ENCODE measurements at places on chromosomes 12 and 14.

GRCh38 chr12:12116677-12117076 lies 45.9 kb downstream of the BCL2L14 start:
- DNase-seq = no peak

DNA sequence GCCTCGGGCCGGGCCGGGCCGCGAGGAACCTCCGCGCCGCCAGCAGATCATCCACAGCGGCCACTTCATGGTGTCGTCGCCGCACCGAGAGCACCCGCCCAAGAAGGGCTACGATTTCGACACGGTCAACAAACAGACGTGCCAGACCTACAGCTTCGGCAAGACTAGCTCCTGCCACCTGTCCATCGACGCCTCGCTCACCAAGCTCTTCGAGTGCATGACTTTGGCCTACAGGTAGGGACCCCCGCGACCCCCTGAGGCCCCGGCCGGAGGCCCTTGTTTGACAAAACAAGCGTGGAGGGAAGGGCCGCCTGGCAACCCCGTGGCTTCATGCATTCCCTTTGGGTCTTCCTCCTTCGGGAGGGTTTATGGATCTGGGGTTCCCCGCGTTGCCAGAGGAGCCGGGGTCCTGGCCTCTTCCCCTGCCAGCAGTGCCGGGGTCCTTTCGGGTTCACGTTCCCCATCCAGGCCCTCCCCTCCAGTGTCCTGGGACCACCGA lies 526 bp downstream of the MLXIP start:
- DNase-seq = no peak

GRCh38 chr12:99960311-99960710 lies 24.4 kb downstream of the ANKS1B start:
- no peak for DNase-seq

GRCh38 chr12:99598785-99599184 lies 48.8 kb upstream of the GARIN6 start:
- no peak for DNase-seq

DNA sequence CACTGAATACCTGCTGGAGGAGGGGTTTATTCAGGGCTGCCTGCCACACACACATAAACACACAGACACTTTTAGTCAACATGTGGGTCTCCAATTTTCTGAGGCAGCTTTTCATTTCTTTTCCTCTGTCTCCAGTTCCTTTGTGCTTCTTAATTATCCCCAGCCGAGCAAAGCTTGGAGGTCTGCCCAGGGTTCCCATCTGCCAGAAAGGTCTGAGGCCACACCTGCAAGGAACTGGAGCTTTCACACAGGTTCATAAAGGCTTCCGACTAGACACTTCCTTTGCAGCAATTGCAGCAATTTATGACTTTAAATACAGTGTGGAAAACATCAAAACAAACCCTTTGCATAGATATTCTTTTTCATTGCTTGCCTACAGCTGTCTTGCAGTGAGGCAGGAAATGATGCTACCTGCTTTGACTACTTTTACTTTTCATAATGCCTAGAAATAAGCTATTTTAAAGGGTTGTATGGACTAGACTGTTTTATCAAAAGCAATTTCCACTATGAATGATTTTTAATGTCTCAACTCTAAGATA lies 1318.9 kb downstream of the AACS start:
- no peak for DNase-seq

DNA sequence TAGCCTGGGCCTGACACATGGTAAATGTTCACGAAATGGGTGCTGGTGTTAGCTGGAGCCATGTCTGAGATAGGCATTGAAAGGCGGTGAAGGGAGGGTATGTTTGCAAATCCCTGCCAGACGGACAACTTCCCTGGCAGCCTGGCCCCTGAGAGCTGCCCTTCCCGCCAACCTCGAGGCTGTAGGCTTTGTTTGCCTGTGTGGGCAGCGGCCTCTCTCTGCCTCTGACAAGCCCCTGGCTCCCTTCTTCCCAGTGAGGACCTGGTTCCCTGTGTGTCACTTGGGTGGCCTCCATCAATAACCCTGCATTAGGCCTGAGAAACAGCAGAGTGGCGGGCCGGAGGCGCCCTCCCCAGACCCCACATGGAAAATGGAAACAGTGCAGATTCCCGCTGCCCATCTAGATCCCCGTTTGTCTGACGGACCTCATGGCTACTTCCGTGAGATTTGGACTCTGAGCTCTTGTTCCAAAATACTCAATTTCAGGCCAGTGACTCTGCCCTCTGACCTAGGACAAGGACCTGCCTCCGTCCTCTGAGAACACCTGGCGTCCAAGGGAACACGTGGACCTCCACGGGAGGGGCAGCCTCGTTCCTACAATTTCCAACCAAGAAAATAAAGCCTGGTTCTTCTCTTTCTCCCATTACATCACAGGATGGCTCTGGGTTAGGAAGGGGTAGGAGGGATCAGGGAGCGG lies 325.5 kb downstream of the DPF3 start:
- no peak for DNase-seq

GRCh38 chr12:111650912-111651311 lies 34.8 kb downstream of the BRAP start:
- no peak for DNase-seq

DNA sequence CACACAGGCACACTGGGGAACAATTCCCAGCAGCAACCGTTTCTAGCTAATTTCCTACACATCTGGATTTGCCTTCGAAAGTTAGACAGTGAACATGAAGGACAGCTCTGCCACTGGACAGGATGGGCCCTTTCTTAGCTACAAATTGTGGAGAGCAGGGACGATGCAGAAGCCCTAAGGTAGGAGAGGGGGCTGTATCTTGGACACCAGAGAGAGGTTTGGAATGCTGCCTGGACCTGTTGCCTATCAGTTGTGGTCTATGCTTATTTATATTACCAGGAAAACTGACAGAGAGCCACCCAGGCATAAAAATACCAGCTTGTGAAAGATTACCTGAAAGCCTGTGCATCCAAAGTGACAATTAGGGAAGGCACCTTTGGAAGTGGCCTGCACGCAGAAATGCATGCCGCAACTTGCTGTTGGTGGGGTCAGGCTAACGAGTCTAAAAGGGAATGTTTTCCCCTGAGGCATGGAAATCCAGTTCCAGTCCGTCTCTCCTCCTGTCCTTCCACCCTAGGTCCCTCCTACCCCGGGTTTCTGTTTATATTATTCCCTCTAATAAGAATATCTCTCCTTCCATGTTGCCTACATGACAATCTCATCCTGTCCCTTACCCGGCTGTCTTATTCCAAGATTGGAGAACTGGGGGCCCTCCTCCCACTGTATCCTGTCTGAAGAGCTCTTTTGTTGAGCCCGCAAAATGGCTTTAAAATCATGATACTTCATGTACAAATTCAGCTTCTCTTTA lies 60.2 kb downstream of the MDM2 start:
- no peak for DNase-seq

GRCh38 chr12:9759694-9760093 lies 1.0 kb downstream of the CD69 start:
- no peak for DNase-seq

- no peak for DNase-seq
These were observed 194.8 kb upstream of the SEL1L start for GRCh38 chr14:81728447-81728846.

DNA sequence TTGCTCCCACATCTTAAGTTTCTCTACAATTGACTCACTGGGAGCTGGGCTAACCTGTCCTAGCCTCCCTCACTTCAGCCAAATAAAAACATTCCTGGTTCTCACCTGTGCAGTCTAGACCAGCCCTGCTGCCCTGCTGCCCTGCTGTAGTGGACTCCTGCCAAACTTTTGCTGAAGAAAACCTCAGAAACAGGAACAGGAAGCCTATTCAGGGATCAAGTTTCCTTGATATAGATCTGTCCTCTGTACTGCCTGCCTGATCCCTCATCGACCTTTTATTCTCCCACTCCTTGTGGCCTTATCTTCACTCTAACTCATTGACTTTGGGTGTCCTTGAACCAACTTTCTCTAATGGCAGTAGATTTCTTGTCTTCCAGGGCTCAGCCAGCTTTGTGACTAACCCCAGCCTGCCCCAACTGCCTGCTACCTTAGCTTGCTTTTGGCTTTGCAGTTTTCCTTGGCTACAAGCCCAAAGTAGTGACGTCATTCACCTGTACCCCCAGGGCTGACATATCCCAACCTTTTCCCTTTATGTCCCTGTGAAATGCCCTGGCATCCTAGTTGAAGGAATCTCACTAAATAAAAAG lies 234.8 kb downstream of the DUSP6 start:
- DNase-seq = no peak

DNA sequence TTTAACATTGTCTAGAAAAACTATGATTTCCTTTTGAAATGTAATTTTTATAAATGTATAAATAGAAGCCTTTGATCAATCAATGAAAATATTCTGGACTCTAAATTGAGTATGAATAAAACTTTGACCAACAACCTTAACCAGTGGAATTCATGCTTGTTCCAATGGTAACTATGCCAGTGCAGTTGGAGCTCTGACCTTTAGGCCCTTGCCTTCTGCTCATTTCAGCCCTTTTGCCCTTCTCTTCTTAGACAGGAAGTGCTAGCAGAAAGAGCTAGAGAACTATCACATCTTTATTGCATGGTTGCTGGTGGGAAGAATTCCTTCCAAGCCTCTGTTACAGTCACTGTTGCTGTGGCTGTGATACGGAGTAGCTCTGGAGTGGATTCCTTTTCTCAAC lies 39.7 kb downstream of the TTC8 start:
- DNase-seq = no peak

- DNase-seq = no peak
These were observed 26.6 kb downstream of the DDX24 start for GRCh38 chr14:94054401-94054800.

- no peak for DNase-seq
These were observed 8.1 kb downstream of the CORO1C start for GRCh38 chr12:108722992-108723766.

DNA sequence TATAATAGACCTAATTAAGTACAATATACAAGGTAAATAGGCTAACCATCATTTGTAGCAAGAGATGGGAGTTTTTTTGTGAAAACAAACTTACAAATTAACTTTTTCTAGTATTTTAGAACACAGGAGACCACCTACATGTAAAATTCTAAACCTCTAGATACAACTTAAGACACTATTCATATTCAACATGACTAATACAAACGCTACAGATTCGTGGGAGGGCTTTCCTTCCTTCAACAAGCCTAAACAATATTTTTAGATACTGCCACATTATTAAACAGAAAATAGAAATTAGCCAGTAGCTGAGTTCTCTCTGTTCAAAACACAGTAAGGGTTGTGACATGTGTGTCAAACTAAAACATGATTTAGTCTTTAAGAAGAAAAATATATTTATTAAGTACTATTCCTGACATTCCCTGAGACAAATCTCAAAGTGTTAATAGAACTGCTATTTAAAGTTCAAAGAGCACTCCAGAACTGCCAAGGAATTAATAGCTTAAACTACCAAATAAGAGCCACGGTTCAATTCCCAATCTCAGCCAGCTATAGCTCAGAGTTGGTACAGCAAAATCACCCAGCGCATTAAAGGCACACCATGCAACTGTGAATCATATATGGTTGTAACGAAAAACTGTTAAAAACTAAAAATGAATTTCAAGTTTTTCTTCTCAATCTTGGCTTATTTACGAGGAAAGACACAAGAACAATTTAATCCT lies 10.7 kb downstream of the MED13L start:
- DNase-seq = no peak

DNA sequence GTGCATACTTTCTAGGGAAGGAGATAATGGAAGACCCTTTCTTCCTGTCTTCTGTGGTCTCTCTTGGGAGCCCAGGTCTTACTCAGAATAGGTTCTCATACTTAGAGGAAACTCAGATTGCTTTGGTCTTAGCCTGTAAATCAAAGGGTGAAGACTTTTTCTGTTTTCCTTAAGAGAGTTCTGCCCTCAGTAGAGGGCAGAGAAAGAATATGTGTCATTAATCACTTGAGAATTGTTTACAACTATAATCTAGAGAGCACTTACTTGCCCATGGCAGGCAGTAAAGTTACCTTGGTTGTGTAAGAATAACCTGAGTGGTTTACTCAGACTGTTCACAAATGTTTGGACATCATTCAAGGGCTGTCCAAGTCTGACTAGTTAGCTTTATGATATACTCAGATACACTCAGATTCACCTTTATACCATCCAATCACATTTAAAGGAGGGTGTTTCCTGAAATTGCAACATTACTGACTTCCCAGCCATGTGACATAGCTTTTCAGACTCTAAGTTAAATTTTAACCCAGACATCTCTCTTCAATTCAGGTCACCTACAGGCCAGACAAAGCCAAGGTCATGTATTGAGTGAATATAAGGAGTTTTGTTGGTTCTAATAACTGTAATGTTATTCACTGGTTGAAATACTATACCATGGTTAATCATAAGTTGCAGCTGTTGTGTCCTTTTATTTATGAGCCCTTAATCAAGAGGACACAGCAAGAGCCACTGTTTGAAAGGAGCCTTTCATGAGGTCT lies 372.2 kb downstream of the RAD51B start:
- no peak for DNase-seq

GRCh38 chr14:36579001-36579555 lies 3.3 kb downstream of the NKX2-8 start:
- DNase-seq = no peak
